Nephron progenitor cell (in vitro differentiated cells): ENCODE measurements at places on chromosomes 2 and 18.
A peak's percentile ranks its signal among the peaks of the same experiment; 100 is the strongest.

GRCh38 chr2:237922641-237923361, 44.0 kb upstream of the UBE2F start:
- DNase-seq, result no peak

- DNase-seq, result no peak
These were observed 102.8 kb upstream of the MAP2 start for GRCh38 chr2:209321076-209321475.

GRCh38 chr2:145408980-145409379, 889.1 kb upstream of the ZEB2 start:
- DNase-seq, result no peak

- DNase-seq, result no peak
These were observed 152.2 kb upstream of the CRIM1 start for GRCh38 chr2:36203366-36203765.

- DNase-seq, result no peak
These were observed 60.5 kb downstream of the KLHL29 start for GRCh38 chr2:23445450-23445868.

DNA sequence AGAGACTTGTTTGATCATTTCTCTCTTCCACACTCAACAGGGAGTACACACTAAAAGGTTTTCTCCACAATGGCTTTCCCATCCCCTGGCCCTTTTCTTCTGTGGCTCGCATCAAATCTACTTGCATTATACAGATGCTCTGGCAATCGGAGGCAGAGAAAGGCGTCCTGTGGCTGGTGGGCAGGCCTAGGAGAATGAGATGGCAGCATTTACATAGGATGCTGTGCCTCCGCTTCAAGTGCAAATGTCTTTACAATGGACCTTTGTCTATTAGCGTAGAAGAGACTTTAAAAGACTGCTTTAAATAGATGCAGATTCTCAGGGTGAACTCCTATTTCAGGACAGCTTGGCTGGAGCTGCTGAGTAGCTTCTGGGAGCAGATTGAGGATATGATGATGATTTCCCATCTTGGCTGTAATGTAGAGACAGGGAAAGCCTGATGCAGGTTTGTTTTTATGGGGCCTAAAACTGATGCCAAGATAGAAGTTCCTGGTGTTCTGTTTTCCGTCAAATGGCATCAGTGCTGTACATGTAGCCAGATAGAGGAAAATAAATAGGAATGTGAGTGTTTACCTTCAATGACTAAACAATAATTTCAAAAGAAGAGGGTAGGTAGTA, 423.4 kb downstream of the RND3 start:
- DNase-seq, result no peak

DNA sequence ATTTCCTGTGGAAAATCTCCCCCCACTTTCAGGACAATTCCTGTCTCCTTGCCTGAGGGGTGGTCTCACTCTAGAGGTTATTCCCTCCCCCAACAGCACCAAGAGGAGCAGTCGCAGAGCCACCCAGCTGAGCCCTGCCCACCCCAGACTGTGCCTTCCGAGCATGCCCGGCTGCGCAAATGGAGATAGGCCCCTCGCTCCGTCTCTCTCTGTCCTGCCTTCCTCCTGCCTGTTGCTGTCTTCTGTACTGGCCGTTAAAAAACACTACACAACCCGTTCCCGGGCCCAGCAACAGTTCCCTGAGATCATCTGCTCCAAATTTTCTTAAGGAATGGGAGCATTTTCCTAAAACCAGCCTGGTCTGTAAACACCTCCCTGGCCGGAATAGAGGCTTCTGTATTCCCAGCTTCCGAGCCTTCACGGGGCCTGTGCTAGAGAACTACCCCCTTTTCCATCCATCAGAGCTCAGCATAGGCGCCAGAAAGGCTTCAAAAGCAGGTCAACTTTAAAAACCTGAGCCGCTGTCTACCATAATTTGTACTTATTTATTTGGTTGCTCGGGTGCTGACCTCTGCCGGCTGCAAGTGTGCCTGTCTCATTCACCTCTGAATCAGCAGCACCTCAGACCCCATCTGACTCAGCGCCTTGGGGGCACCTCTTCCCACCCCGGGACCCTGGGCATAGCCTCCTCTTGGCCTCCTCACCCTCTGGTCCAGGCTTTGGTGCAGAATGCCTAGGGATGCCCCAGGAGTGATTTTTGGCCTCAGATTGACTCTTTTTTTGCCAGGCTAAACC, 159.4 kb downstream of the PXDN start:
- no peak for DNase-seq

- DNase-seq, result no peak
These were observed 360.5 kb upstream of the RGPD4 start for GRCh38 chr2:107466241-107466640.

DNA sequence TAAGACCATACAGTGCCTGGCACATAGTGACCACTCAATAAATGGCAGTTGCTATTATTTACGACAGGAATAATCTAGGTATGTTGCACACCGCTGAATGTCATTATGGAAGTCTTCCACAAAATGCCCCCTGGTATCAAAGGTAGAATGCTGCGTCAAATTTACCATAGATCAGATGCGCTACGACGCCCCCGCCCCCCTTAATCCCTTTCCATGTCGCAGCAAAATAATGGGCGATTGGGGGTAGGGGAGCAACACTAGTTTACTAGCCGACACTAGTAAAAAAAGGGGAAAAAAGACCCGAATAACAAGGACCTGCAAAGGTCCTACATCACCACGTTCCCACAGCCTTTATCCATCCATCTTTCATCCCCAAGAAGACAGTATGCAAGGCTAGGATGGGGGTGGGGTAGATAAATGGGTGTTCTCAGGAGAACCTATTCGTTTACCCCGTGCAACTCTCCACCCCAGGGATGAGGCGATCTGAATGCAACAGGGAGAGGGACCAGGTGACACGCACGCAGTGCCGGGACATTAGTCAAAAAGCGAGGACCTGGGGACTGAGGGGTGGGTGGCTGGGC, 455 bp downstream of the PREPL start:
- peak; percentile 2 for DNase-seq

GRCh38 chr2:104897515-104898184, 43.7 kb downstream of the POU3F3 start:
- DNase-seq, result no peak

DNA sequence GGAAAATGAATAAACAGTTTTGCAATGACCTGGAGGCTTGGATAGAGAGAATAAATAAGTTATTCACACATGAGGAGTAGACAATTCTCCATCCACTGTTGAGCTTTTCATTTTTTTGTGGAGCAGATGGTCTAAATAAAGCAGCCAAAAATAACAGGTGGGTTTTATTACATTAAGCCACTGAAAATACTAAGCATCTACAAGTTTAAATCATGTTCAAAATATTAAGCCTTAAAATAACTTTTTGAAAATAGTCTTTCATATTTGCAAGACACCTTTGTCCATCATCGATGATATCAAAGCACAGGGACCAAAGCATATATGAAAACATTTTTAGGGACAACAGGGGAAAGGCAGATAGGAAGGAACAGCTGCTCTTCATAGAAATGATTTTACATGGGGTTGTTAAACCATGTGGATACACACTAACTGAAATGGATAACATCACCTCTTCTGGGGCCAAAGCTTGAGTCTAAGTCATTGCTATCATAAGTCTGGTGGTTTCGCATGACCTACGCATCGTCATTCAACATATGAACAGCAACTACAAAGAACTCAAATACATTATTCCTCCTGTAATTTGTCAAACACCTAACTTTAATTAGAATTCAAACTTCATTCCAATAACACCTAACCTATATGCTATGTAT, 197.6 kb upstream of the CHST9 start:
- no peak for DNase-seq

DNA sequence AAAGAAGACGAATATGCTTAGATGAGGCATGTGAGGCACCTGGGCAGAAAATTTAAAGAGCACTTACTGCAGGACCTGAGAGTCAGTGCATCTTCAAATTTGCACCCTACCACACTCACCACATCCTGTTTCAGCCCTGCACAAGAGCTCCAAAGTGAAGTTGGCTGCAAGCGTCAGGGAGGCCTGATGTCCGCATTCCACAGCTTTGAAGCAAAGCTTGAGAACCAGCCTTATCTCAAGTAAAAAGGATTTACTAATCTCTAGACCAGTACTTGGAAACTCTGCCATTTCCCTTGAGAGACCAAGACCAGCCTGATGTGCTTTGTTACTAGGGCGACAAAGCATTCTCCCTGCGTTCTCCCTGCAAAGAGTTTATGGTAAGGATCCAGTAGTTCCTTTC, 3.4 kb upstream of the ASNSD1 start:
- DNase-seq, result no peak

- DNase-seq, result no peak
These were observed 220.7 kb downstream of the CAMKMT start for GRCh38 chr2:44582363-44583008.

- no peak for DNase-seq
These were observed 170.7 kb downstream of the DIS3L2 start for GRCh38 chr2:232132181-232132580.

DNA sequence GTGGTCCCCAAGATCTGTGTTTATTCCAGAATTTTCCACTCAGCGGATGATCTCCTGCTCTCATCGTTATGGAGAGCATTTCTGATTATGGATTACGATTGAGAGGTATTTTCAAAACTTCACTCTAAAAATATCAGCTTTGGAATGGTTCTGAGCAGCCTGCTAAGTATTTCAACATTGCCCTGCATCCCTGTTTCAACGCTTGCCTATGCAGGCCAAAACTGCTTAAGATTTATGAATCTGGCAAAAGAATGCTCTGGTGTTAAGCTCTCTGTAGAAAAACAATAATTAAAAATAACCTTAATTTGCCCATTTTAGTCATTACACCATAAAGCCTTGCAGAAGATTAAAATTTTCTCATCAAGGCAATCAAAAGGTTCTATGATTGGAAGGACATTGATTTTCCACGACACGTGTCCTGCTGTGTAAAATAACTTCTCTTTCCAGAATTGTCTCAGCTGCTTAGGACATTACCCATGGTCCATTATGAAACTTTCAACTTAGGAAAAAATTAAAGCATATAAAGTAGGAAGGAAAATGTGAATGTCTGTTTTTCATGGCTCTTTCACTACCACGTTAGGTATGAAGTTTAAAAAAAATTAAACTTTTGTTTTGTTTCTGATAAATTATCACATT, 229.9 kb downstream of the ACKR3 start:
- no peak for DNase-seq

DNA sequence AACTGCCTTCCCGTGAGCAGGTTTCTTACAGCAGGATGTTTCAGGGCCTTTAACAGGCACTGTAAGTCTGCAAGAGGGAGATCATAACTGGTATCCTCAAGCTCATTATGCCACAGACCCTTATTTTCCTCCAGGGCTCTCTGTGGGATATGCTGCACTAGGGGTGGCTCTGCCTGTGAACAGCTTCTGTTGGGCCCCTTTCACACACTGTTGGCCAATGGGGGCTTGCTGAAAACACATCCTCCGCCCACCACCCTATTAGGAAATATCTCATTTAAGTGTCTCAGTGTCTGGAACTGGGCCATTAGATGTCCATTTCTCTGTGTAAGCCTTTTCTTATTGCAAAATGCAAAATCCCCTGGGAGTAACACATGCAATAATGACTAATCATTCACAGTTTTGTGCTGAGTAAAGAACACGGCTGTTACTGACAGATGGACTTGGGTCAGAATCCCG, 414.3 kb upstream of the HS6ST1 start:
- no peak for DNase-seq

DNA sequence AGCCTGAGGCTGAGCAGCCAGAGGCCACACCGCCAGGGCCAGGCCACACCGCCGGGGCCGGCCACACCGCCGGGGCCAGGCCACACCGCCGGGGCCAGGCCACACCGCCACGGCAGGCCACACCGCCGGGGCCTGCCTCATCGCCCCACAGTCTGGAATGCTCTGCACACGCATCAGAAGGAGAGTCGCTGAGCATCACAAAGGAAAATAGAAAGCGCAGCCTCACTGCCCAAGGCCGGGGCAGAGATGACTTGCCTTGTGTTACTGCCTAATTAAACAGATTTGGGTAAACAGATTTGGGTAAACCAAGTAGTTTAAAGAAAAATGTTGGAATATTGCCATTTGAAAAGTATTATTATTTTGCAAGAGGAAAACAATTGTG, 10.4 kb upstream of the NFATC1 start:
- no peak for DNase-seq

DNA sequence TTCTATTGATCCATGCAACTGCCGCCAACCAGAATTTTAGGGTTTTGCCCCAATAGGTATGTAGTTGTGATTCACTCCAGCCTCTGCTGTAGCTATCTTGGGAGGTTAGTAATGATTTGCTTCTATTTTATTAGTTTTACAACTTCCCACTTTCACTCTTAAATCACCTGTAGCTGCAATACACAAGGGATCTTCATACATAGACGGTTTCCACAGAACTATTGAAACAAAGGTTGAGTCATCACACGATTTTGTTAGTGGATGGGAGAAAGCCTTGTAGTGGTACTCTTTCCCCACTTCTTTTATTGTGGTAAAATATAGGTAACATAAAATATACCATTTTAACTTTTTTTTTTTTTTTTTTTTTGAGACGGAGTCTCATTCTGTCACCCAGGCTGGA, 104.2 kb upstream of the SPRED2 start:
- no peak for DNase-seq

GRCh38 chr2:18117592-18117991, 239.1 kb downstream of the KCNS3 start:
- DNase-seq, result no peak

GRCh38 chr18:7953095-7953958, 386.2 kb downstream of the PTPRM start:
- DNase-seq, result no peak

GRCh38 chr18:45861926-45862325, 36.5 kb downstream of the SIGLEC15 start:
- DNase-seq, result no peak

DNA sequence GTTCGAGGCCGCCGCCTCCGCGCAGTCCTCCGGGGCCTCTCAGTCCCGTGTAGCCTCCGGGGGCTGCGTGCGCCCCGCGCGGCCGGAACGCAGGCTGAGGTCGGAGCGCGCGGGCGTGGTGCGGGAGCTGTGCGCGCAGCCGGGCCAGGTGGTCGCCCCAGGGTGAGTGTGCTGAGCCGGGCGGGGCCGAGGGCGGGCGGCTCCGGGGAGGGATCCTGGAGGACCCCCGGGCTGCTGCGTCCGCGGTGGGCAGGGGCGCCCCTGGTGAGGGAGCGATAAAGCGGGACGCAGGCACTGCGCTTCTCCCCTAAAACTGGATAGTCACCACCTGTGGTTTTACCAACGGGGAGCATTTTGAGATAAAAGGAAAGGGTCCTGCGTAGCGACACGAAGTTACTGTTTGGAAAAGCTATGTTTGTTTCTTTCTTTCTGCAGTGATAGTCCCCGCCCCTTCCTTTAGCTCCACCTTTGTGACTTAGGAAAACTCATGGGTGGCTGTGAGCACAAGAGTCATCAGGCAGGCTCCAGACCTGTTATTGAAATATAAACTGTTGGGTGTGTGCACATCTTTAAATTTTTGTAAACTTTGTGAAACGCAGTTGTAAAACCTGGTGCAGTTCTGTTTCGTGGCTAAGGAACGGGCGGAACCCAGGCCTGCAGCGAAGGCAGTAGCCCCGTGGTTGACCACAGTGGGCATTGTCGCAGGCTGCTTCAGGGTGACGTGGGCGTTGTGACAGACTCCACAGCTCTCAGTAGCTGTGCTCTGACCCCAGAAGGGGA, 687 bp downstream of the CTDP1 start:
- DNase-seq, result peak; percentile 59

DNA sequence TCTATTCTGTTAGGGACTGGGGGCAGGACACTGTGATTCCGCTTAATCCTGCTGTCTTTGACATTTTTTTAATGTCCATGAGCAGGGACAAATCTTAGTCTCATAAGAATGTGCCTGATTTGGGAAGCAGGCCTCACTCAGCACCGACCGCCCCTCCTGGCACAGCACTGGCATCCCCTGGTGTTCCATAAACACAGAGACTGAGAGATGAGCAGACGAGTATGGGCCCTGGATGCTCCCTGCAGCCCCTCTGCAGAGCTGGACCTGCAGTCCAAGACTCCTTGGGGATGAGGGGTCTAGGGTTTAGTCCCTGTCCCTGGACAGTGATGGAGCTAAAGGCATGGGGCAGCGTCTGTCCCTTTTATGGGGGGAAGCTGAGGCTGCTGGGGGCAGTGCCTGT, 81.6 kb downstream of the NDUFA10 start:
- DNase-seq, result no peak
